T-helper 2 cell treated with Interferon-gamma antibody and Interleukin-4, amounts not matched to agents 5 μg/mL and 100 μg/mL, for 36 hours (primary cell): ENCODE measurements at places on chromosomes 1 and 21.

GRCh38 chr1:87785386-87785785, 456.7 kb downstream of the LMO4 start:
- no peaks in the 10 kb centered on the region for H3K27me3 ChIP-seq
- H3K27ac ChIP-seq, result no peak overlapping the region
- no peak for DNase-seq

GRCh38 chr1:240280560-240281322, 189.1 kb downstream of the FMN2 start:
- no peaks in the 10 kb centered on the region for H3K36me3 ChIP-seq
- no peak overlapping the region for H3K27ac ChIP-seq
- DNase-seq, result no peak
- H3K4me1 ChIP-seq, result no peaks in the 10 kb centered on the region
- no peak overlapping the region for H3K4me3 ChIP-seq
- no peaks in the 10 kb centered on the region for H3K27me3 ChIP-seq

DNA sequence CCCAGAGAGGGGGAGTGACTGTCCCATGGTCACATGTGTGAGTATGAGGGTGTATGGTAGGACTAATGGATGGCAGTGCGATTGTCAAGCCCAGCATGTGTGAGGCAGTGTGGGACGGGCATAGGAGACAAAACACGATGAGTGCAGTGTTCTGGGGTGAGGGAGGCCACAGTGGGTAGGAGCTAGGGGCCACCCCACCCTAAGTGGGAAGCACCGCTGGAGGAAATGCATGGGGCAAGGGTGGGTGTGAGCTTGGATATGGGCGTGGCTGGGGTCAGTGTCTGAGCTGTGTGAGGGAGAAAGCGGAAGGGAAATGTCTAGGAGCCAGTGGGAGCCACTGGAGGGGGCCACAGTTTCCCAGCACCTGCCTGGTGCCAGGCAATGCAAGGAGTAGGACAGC, 56.5 kb downstream of the FOXO6 start:
- no peak for DNase-seq
- no peaks in the 10 kb centered on the region for H3K27me3 ChIP-seq
- H3K36me3 ChIP-seq, result no peaks in the 10 kb centered on the region
- no peak overlapping the region for H3K27ac ChIP-seq
- H3K4me3 ChIP-seq, result no peak overlapping the region
- H3K4me1 ChIP-seq, result no peaks in the 10 kb centered on the region

DNA sequence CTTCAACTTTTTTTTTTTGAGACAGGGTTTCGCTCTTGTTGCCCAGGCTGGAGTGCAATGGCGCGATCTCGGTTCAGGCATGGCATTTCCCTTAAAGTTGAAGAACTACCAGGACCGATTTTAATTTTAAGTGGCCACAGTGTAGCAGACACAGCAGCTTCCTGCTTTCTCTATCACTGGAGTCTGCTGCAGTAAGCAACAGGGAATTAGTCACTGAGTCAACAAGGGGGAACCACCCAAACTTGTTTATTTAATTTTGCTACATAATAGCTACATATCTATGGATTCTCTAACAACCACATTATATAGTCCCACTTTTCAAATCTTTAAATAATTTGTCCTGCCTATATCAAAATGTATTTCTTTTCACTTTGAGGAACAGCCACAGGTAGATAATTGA, 12.5 kb upstream of the TNNI3K start:
- DNase-seq, result no peak
- no peaks in the 10 kb centered on the region for H3K36me3 ChIP-seq
- no peaks in the 10 kb centered on the region for H3K4me1 ChIP-seq

GRCh38 chr1:77126307-77126706, 92.9 kb downstream of the PIGK start:
- H3K27ac ChIP-seq, result no peak overlapping the region
- H3K36me3 ChIP-seq, result no peaks in the 10 kb centered on the region
- H3K4me3 ChIP-seq, result no peak overlapping the region

- no peak for DNase-seq
- H3K27me3 ChIP-seq, result no peaks in the 10 kb centered on the region
- no peaks in the 10 kb centered on the region for H3K36me3 ChIP-seq
- no peak overlapping the region for H3K4me3 ChIP-seq
- no peak overlapping the region for H3K27ac ChIP-seq
Measured at GRCh38 chr1:59413327-59413720, 116.4 kb downstream of the FGGY start.

DNA sequence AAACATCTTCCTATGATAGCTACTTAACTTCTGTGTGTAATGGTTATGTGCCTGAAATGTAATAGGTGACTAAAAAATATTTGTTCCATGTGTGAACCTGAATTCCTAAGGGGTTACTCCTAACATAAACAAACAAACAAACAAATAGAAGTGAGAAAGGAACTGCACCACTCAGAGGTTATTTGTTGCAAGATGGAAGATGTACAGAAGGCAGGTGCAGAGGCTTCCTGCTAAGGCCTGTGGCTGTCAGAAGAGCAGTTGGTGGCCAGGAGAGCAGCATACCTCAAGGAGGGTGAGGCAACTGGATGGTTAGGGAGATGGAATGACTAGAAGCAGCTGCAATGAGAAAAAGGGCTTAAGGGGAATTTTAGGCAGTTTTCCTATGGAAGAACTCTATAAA, 940.6 kb downstream of the TTLL7 start:
- no peaks in the 10 kb centered on the region for H3K27me3 ChIP-seq
- no peak for DNase-seq
- H3K36me3 ChIP-seq, result no peaks in the 10 kb centered on the region
- H3K27ac ChIP-seq, result no peak overlapping the region
- no peaks in the 10 kb centered on the region for H3K4me1 ChIP-seq
